Femur (tissue), 1 donor: ENCODE measurements at places on chromosomes 7 and 10.
A peak's percentile ranks its signal among the peaks of the same experiment; 100 is the strongest.

DNA sequence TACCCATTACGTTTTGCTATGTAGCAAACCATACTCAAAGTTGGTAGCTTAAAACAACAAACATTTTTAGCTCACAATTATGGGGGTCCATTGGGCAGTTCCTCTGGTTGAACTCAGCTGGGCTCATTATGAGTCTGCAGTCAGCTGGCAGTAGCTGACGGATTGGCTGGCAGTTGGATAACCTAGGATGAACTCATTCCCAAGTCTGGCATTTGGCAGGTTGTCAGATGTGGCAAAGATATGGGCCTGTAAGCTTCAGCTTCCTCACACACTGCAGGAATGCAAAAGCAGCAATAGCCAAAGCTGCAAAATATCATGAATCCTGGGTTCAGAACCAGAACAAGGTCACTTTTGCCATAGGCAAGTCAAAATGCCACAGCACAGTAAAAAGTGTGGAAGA, 412.2 kb upstream of the SORCS1 start:
- peak; percentile 19 for DNase-seq

- DNase-seq: no peak
These were observed 367.7 kb downstream of the SFMBT2 start for GRCh38 chr10:7043055-7043653.

GRCh38 chr10:86104611-86105145, 261.9 kb downstream of the GRID1 start:
- DNase-seq: no peak

DNA sequence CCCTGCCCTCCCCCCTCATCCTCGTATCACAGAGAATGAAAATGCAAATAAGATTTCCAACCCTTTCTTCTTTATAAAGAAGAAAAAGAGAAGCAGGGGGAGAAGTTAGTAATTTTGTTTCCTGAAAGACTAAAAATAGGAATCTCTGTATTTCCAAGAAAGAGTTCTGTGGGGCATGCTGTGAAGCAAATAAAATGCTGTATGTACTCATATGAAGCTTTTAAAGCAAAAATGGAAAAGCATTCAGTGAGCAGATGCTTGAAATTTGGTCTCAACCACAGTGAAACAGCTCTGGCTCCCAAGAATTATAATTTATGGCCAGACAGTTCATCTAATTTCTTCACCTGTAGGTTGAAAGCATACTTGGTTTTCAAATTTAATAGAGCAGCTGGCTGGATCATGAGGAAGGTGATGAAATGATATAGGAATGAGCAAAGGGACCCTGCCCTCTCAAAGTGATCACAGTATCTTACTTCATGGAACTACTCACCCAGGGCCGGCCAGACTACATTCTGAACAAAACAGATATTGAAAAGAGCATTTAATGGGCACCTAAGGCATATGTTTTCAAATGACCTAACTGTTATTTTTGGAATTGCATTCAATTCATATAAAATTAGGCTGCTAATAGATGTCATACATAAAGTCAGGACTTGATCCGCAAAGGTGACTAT, 31.4 kb downstream of the SVIL start:
- no peak for DNase-seq

- no peak for DNase-seq
These were observed 59.7 kb downstream of the SORBS1 start for GRCh38 chr10:95501203-95502094.

DNA sequence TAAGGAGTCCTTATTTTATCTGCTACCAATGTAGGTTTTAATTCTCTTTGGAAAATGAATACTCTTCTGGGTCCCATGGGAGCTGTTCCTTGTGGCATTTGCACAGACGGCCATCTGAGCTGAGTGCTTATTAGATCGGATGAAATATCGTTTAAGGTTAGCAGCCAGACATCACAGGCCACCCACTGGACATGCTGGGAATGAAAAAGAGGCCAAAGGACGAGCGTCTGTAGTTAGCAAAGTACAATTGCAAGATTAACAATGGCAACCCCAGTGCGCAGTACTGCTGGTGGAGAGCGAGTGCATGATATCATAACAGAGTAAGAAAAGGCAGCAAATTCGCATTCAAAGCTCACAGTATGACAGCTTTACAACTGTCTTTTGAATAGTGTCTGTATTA, 28.3 kb upstream of the CREB5 start:
- no peak for DNase-seq
